NCI-H446 (cell line): ENCODE measurements at places on chromosomes 7 and 10.

- no peak for DNase-seq
Measured at GRCh38 chr10:67156239-67156638, 230.4 kb downstream of the LRRTM3 start.

- DNase-seq: no peak
Measured at GRCh38 chr10:109386101-109386500, 537.2 kb downstream of the XPNPEP1 start.

- DNase-seq: no peak
Measured at GRCh38 chr10:9301148-9301547, 1246.7 kb downstream of the GATA3 start.

- DNase-seq: no peak
Measured at GRCh38 chr10:35464825-35465456, 128.6 kb downstream of the CCNY start.

DNA sequence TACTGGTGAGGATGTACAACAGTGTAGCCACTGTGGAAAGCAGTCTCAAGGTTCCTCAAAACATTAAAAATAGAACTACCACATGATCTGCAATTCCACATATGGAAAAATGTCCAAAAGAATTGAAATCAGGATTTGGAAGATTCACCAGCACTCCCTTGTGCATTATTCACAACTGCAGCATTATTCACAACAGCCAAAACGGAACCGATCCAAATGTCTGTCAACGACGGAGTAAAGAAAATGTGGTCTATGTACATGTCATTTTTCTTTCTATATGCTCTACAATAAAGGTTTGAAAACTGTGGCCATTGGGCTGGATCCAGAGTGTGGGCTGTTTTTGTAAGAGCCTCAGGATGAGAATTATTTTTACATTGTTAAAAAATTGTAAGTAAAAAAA, 1206.1 kb upstream of the CELF2 start:
- DNase-seq: no peak
